ENCODE measurements at places on chromosomes 12 and 14.

- no peak for DNase-seq
These were observed 68.6 kb upstream of the USP15 start for GRCh38 chr12:62191491-62192179.

DNA sequence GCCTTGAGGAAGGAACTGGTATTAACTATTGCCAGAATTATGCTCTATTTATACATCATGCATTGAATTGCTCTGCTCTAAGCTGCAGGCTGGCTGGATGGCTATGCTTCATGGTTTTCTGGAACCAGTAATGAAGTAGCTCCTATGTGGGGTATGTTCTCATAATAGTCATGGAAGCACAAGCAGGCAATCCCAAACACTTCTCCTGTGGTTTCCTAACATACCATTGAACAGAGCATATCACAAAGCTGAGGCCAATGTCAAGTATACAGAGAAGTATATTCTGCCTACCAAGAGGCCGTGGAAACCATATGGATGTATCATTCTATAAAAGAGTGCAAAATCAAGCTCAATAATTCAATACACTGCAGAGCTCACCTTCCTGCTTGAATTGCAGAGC lies 1752.4 kb upstream of the FLRT2 start:
- DNase-seq: no peak

DNA sequence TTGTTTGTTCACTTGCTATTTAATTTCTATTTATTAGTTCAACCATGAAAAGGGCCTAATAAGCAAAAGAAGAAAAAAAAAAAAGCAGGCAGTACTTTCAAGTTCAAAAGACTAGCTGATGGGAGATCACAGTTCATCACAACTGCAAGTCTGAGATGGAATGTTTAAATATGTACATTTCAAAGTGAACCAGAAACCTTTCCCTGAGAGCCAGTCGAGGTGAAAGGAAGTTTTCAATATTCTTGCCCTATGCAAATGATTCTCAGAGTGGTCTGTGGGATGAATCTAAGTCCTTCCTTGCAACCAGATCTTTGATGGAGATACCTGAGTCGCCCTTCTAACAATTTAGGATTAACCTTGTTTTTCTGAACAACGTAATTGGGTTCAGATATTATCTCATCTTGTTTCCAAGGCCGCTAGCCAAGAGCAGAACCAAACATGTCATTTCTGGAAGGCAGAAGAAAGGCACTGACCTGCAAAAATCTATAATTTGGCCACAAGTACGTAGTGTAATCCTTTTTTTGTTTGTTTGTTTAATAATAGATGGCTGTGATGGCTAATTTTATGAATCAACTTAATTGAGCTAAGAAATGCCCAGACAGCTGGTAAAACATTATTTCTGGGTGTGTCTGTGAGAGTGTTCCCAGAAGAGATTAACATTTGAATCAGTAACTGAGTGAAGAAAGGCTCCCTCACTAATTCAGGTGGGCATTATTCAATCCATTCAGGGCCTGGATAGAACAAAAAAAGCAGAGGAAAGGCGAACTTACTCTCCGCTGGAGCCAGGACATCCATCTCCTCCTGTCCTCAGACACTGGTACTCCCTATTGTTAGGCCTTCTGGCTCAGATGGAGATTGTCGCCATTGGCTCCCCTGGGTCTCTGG lies 171.1 kb upstream of the TMPO start:
- DNase-seq: no peak

DNA sequence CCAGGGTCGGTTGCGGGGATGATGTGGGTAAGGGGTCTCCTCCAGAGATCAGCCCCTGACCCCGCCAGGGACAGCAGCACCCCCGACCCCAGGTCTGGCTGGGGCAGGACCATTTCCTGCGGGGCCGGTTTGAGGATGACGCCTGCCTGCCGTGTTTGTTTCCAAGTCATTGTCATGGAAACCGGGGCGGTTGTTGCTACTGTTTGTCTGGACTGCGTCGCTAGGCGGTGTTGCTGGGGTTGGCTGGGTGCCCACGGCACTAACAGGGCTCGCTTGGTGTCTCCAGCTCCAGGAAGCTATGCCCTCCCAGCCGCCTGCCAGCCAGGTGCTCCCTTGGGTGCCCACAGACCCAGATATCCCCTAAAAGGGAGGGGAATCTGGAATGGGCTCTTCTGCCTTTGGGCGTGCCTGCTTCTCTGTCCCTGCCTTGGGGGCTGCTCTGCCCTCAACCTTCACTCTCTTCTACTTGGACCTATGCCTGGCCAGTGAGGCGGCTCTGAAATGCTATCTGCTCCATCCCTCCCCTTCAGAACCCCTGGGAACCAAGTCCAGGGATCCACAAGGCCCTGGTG lies 4.7 kb upstream of the CRIP1 start:
- no peak for DNase-seq

GRCh38 chr12:32568228-32568627 lies 110.9 kb upstream of the DNM1L start:
- DNase-seq: no peak

DNA sequence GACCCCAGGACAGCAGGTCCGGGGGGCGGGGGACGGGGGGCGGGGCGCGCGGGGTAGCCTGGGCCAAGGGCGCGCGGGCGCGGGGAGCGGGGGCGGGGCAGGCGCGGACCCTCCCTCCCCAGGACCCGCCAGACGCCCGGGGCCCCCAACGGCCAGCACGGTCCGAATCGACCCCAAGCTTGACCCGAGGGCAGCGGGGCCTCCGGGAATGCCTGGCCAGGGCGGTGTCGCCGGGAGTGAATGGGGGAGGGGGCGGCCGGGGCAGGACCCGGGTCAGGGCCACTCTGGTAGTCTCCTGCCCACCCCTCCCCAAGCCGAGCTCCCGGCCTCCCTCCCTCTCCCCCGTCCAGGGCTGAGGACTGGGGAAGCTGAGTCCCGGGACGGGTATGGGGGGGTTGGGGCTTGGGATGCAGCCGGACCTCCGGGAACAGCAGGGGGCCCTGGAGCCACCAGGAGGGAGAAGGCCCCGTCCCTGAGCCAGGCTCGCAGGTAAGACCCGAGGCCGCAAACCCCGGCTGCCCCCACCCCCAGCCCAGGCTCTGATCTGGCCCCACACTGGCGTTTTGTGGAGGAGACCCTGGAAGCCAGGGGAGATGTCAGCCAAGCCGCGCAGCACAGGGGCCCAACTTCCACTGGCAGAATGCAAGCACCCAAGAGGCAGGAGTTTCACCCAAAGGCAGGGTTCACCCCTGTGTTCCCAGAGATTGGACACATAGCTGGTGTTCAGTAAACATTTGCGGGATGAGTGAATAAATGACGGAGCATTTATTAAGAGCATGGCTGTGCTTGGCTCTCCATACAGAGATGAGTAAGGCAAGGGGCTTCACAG lies 545 bp upstream of the GALNT9 start:
- no peak for DNase-seq

GRCh38 chr12:88604646-88605045 lies 24.4 kb upstream of the KITLG start:
- no peak for DNase-seq

DNA sequence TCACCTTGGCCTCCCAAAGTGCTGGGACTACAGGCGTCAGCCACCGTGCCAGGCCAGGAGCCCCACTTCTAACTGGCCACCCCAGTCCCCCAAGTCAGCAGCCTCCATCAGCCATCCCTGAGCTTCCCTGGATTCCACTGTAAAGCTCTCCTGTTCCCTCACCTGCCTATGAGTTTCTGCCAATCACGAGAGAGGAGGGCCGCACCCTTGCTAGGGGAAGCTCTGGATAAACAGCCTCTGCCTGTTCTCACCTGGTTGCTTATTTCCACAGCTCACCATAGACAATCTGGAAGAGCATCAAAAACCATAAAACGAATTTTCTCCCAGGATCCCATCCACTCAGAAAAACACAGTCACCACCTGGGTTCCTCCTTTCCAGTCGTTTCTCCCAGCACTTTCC lies 5.0 kb downstream of the CDCA4 start:
- DNase-seq: no peak

- DNase-seq: peak; percentile 14
These were observed at the start of gene KCNMB4 for GRCh38 chr12:70365648-70366518. TSS of gene KCNMB4 (plus strand) at chr12:70366290. CDS start at chr12:70366735, 445 bp downstream.

DNA sequence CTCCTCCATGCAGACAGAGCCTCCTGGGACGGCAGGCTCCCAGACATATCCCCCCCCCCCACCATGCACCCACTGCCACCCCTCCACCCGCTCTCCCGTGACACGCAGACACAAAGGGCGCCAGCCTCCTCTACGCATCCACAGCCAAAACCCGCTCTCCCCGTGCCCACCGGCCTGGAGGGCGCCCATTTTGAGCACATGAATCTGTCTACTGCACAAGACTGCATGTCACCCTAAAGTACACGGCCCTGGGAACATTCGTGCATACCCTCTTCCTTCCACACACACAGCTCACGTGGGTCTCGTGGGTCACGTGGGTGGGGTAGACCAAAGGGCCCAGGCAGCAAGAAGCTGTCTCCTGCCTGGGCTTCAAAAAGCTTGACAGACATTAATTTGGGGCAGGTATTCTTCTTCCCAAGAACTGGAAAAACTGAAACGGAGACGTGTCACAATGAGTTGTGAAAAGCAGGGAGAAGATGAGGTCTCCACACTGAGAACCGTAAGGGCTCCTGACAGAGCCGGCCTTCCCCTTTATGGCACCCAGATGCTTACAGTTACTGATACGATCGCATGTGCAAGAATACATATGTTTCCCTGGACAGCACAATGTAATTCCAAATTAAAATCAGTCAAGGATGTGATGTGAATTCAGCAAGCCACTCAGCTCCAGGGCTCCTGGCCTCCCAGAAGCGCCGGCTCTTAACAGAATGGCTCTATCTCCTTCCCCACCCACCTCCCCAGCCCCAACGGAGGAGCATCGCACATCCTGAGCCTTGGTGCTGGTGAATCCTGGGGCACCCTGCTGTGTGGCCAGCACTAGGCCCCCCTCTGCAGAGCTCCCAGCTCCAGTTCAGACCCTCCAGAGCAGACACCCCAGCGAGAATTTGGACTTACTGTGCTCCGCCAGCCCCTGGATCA lies 1.9 kb downstream of the TGFB3 start:
- DNase-seq: no peak

DNA sequence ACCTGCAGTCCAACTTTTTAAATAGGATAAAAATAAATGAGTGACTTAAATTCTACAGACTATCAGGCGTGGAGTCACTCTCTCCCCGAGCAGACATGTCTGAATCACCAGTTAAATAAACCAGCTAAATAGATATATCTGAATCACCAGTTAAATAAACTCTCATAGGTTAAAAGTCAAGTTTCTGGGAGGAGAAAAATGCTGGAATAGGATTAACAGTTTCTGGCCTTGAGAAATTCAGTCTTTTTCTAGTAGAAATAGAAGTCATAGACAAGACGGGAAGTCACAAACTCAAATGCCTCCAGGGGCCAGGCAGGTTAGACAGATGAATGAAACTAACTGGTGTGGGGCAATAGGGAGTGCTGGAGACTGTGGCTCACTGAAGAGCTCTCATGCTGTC lies 258.6 kb upstream of the TMEM132C start:
- no peak for DNase-seq

DNA sequence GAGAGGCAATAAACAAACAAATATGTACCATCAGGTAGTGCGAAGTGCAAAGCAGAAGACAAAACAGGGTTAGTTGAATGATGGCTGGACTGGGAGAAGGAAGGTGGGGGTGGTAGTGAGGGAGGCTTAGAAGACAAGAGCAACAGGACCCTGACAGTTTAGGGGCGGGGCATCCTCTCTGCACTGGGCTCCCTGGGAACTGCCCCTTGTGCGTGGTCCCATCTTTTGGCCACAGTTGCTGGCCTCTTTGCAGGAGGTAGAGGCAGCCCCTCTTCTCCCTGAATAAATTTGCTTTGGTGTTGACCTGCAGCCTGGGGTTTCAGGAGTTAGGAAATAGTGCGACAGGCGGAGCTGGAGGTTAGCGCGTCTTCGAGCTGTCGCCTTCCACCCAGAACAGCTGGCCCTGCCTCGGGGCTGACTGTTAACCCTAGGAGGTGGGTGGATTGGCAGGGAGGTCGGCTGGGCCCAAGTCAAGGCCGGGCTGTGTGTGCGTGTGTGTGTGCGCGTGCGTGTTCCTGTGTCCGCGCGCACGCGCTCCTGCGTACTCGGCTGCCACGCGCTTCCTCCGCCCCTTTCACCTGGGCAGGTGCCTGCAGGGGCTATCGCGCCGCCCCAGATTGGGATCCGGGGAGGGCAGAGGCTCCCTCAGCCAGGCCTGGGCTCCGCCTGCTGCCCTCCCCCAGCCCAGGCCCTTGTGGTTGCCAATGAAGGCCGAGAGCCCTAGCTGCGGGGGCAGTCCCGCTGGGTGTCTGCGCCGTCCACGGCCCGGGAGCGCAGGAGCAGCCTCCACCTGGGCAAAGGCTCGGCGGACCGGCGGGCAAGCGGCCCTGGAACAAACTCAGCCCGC lies 180.8 kb downstream of the ADCK1 start:
- no peak for DNase-seq

- DNase-seq: no peak
These were observed 13.1 kb downstream of the MYBPC1 start for GRCh38 chr12:101607894-101608293.

- DNase-seq: no peak
These were observed 56.1 kb upstream of the NCOR2 start for GRCh38 chr12:124623344-124624035.

DNA sequence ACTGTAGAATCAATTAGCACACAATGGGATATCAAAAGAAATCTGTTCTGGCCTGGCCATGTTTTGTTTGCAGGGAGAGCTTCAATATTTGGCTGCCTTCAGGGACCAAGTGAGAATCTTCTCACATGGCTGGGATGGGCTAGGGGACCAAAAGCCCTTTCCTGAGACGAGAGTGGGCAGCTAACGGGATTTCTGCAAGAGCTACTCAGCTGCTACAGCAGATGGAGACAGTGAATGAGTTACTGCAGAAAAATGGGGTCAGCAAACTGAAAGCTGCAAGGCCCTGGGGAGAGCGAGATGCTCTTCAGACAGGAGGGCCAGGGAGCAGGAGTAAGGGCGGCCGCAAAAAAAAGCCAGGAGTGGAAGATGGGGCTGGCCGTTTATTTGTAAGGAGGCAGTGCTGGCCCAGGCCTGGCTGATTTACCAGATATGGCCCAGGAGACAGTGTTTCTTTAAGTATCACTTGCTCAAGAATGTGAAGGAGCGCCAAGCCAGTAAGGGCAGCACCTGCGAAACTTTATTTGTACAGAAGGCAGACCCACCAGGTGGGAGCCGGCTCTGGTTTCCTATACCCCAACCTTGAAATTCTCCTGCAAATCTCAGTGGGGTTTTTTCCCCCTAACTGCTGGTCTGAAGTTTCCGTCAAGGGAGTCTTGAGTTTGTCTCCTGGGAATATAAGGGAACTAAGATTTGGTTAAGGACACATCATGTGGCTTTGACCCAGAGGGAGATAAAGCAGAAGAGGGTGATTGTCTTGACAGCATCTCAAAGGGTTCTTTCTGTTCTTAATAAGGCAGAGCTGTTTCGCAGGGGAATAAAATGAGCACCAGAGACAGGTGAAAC lies 57.8 kb downstream of the SSH1 start:
- DNase-seq: no peak

DNA sequence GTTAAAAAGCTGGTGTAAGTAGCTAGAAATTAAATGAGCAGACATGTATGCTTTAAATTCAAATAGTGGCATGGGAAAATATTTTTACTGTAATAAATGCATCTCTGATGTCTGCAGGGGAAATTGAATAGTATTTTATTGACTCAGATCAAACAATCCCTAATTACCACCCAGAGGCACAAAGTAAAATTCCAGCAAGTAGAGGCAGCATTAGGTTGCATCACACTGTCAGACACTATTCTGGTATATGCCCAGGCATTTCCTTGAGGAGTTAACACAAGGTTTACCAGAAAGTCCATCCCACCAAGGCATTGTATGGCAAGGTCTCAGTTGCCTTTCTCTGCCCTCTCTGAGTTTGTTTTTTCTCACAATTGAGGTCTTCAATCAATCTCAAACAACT lies 201.6 kb upstream of the KITLG start:
- DNase-seq: no peak
